ENCODE measurements at places on chromosomes 3 and 15.

GRCh38 chr3:160376681-160377080 lies 22.3 kb downstream of the IFT80 start:
- no peak for DNase-seq

DNA sequence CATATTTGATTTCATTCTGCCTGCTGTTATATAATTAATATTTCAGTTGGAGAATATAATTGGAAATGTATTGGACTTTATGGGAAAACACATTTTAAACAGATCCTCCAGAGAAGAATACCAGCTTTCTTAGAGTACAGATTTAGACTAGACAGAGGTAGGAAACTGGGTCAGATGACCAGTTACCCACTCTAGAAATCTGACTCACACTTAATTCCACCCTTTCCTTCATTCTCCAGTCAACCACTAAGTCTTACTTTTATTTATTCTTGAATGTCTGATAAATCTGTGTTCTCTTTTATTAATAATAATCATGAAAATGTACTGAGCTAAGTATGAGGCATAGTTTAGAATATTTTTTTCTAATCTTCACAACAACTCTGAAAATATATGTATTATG lies 110.7 kb downstream of the LRRC49 start:
- DNase-seq = no peak

DNA sequence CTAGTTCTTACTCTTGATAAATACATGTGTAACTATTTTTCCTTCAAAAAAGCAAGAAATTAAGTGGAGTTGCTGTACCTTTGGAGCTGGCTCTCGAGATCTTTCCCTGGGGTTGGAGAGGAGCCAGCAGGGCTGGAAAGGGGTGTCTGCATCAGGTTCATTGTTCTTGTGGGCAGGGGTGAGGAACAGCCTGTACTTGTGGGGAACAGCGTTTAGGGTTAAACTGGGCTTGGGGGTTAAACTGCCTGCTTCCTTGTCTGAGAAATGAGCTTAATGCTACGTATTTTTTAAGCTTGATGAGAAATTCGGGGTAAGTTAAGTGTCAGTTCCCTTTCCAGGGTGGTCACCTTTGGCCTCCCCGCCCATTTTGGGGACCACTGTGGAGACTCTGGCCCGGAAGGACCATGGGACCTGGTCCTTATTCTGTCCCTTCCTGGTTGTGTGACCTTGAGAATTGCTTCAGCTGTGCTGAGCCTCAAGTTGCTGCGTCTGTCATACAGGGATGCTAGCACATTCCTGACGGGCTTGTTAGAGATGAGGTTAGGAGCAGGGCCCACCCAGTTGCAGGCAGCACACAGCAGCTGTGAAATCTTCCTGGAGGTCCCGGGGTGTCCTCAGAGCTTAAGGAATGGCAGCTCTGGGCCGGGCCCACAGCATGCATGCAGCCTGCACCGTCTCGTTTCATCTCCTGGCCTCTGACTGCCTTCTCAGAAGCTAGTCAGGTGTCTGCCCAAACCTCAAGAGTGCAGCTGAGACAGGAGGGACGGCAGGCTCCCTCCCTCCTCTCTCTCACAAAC lies 11.6 kb downstream of the H1-8 start:
- no peak for DNase-seq

GRCh38 chr3:156675830-156676767 lies 1.7 kb downstream of the TIPARP start:
- no peak for DNase-seq

DNA sequence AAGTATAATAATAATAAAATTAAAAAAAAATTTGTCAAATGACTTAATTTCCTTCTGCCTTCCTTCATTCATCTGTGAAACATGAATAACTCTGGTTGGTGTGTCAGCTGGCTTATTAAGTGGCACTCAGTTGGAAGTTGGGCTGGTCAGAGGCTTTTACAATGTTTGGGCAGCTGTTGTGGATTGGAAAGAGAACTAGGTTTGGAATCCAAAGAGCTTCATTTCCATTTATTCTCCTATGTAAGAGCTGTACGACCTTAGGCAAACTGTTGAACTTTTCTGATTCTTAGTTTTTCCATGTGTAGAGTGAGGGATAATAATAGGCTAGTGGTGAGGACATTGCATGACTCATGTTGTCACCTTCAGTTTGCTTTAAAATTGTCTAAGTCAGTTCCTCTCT lies 606.7 kb downstream of the PDCD6IP start:
- no peak for DNase-seq

DNA sequence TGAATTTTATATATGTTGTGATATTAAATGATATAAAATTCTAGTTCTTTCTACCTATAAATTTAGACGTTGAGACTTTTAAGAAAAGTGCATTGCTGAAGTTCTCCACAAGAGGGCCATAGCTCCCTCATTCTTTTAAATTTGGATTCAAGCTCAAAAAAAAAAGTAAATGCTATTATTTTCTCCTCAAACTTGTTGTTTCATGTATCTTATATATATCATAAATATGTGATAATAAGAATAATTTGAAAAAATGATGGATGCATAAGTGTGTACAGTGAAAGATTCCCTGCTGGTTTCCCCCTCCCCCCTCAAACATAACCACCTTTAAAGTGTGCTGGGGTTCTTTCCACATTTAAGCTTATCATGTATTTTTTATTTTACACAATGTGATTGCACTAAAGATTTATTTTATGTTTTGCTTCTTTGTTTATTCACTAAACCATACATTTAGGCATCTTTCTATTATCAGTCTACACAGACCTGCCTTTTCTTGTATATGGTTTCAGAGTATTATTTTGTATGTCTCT lies 769.4 kb upstream of the GOLIM4 start:
- DNase-seq = no peak

DNA sequence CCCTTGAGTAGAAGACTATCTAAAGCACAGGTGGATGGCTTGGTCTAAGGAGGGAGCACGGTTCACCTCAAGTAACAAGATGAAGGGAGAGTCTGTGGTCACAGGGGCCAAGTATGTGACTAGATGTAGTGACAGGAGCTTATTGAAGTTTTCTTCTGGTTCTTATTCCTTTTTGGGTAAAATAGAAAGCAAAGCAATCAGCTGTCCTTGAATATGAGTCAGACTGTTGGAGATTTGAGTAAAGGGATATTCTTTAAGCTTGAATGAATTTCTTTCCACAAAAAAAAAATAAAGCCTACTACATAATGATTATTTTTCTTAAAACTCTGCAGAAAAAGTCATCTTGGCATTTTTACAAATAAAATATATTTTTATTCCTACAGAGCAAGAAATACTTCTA lies 1.5 kb upstream of the CNTN6 start:
- no peak for DNase-seq

GRCh38 chr15:78063217-78063616 lies 14.3 kb downstream of the TBC1D2B start:
- DNase-seq = no peak

DNA sequence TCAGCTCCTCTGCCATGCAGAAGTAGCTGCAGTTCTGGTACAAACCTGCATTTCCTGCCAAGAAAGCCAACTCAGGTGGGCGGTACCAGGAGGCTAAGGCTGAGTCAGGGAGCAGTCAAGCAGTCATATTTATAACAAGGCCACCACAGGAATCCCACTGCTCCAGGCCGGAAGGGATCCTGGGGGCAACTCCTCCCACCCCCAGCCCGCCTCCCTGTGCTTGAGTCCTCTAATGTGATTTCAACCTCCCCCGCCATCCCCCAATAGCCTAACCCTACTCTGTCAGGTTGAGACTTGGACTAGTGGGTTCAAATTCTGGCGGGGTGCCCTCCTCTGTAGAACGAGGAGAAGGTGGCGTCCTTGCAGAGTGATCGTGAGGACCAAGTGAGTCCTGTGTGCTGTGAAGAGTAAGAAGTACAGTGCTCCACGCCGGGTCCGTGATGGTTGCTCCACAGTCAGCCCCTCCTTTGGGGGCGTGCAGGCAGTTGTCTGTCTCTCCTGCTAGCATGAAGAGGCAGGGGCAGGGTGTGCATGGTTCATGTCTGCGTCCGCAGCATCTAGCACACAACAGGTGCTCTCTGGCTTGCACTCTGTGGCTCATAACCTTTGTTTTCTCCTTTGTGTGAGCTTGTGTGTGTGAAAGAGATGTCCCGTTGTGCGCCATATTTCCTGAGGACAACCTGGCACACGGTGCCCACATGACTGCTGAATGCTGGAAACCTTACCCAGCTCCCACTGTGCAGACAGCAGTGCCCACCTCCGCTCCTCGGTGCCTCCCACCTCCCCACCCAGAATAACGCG lies 78.3 kb downstream of the SMAD6 start:
- no peak for DNase-seq

GRCh38 chr3:178174201-178174915 lies 361.9 kb upstream of the KCNMB2 start:
- DNase-seq = no peak

DNA sequence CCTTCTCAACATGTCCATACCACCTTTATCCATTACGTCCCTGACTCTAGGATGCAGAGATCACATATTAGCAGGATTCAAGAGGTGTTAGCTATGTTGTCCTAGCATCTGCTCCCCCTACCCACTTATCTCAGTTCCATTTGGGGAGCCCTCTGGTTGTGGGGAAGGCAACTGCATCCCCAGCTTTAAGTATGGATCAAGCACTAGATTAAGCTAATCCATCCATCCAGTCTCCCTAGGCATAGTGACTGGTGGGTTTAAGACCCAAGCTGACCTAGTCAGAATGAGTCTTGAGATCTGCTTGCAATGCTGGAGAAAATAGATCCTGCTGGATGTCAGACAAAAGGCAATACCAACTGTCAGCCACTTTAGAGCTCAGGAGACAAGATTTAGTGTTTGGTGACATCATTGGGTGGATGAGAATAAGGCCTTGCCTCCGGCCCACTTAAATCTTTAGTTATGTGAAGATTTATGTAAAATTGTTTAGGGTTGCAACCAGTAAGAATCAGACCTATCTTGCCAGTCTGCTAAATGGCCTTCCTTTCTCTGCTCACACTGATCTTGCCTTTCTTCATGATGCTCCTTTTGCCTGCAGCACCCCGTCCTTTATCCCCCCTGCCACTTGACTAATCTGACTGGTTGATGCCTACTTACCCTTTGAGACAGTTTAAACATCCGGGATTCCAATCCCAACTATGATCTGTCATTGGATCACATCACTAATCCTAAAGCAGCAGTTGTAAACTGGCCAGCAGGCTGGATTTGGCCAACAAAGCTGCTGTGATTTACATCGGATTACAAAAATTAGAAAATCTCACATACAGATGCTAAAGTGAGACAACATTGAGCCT lies 2.1 kb upstream of the ISY1 start:
- no peak for DNase-seq

DNA sequence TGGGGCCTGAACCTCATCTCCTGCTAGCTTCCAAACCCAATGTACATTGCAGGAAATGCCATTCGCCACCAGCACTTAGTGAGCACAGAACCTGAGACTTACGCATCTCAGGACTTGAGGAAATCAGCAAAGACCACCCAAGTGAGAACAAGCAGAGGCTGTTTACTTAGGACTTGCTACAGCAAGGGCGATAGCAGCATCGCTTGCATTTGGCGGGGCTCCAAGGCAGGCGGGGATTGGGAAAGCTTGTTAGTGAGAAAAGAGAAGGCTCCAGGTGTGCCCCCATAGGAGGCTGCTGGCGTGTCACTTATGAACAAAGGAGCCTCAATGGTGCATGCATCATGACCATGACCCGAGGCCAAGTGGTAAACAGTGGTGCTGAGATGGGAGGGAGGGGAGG lies 19.7 kb downstream of the SLC6A20 start:
- DNase-seq = no peak

DNA sequence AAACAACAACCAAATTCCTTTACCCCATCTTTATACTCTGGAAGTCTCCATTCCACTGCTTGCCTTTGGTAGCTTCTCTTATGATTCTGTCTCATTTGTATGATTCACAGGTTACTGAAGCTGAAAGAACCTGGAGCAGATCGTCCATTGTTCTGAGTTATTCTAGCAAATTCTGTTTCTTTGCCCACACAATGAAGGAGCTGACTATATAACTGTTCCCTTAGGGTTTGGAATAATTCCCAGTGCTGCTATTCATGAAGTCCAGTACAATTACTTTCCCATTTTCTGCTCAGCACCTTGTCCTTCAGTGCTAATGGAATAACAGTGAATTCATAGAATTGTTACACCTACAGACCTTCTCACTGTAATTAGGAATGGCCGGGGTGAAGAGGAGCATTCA lies 167.8 kb downstream of the CHST2 start:
- no peak for DNase-seq

GRCh38 chr15:44427756-44428724 lies 611 bp downstream of the CTDSPL2 start:
- no peak for DNase-seq

GRCh38 chr15:65051266-65051665 lies 6.1 kb downstream of the SLC51B start:
- no peak for DNase-seq

DNA sequence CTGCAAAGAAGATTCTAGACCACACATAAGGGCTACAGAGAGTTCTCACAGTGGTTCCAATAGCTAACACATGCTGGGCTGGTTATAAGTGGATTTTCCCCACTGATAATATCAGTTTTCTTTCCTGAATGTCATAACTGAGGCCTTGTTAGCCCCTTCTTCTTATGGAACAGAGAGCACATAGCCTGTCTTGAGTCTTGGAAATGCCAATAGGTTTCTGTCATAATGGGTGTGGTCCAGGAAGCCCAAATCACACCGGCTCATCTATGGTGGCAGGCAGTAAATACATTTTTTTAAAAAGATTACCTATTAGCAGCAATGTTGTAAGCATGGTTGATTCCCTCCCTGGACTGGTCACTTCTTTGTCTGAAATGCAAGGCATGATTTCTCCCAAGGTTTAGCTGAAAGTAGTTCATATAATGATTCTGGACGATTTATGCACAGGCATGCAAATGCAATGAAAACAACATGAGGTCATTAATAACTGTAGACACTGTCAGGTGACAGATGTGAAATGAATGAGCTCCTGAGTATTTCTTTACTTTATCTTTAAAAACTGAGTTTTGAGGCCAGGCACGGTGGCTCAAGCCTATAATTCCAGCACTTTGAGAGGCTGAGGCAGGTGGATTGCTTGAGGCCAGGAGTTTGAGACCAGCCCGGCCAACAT lies 67.2 kb upstream of the ATP2C1 start:
- DNase-seq = no peak

GRCh38 chr15:99923711-99924110 lies 190.5 kb upstream of the LYSMD4 start:
- no peak for DNase-seq

DNA sequence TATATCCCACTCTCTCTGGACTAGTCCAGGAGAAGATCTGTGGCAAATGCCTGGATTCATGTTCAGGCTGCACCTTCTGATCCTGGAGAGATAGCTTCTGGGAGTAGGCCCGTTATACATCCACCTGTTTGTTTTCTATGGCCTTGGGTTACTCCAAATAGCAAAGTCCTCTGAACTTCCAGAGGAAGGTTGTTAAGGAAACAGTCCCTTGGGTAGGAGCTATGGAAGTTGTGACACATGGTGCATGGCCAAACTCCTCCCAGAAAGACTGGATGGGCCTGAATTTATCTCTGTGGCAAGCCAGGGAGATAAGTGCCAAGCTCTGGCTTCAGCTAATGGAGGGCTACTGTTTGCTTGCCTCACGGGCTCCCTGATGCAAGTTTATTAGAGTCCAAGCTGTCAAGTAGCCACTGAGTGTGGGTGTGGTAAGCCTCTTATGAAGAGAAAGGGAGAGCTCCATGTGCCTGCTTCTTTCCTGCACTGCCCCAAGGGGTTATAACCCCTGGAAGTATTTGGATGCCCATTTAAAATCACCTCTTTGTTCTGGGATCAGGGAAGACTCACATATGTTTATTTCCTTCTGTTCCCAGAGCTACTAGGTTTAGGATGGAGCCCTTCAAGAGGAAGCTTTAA lies 328.7 kb upstream of the ATP11B start:
- DNase-seq = no peak

GRCh38 chr15:39059917-39060316 lies 495.3 kb upstream of the RASGRP1 start:
- no peak for DNase-seq

Measured in memory B cell (primary cell).